ENCODE measurements at places on chromosomes 7 and 10.

DNA sequence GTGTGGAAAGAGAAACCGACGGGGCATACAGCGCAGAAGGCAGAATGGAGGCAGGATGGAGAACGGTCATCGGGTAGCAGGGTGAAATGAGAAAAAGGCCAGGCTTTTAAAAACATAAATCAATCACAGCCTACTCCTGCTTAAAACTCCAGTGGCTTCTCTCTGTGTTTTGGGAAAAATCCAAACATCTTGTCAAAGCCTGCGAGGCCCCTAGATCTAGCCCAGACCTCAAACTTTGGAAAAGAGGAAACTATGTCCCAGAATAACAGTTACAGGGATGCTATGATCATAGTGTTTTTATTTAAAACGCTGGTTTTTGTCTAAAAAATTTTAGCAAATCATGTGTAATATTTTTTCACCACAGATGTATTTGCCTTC is 41.1 kb downstream of the PPP1R3C start:
- no peak for DNase-seq

GRCh38 chr7:47887016-47887640 is 61.1 kb downstream of the PKD1L1 start:
- no peak for DNase-seq

- no peak for DNase-seq
Measured at GRCh38 chr10:100980711-100981110, 6.6 kb downstream of the MRPL43 start.

DNA sequence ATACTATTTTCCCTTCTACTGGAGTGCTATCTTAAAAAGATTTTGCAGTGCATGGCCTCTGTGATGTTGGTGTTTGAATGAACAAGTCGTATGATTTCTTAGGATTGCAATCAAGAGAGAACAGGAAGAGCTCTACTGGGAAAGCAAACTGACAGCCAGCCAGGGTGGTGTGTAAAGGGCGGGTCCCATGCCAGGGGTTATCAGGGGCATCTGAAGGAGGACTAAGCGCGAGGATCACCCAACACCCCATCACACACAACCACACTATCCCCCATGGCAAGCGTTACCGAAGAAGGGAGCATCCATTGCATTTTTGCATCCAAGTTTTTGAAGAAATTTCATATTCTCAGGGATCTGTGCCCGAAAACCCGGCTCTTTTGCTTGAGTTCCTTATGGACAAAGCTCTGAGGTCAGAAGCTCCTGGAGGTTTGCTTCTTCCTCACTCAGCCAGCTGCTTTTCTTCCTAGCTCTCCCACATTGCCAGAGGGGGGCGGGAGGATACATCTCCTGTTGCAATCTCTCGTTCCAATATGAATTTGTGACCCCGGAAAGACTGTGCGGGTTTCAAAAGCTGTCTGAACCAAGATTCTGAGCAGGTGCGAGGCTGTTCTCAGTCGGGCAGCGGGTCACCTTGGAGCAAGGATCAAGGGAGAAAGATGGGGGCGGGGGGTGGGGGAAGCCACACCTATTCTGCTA is 5.2 kb downstream of the NEUROD6 start:
- DNase-seq, result no peak

DNA sequence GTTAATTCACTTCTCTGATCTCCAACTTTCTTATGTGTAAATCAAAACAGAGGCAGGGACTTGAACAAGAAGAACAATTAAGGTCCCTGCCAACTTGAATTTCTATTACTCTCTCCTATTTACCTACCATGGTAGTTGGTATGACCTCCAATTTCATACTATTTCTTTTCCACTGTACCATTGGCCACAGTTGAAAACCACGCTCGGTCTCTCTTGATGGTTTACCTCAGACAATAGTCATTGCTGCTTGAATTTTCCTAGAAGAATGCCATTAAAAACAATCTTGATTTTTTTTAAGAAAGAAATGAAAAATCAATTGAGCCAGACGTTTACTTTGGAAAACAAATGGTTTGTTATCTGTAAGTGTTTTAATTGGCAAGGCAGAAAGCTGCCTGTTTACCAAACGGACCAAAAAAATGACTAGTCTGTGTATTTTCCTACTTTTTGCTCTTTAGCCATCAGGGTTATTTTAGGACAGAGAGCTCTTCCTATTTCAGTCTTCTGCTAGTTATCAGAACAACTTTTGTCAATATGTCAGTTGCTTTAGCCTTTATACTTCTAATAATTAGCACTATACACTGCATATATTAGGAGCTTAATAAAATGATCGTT is 157.5 kb upstream of the PLXDC2 start:
- no peak for DNase-seq

GRCh38 chr10:96334616-96335526 is 23.9 kb downstream of the OPALIN start:
- DNase-seq, result peak; percentile 49

DNA sequence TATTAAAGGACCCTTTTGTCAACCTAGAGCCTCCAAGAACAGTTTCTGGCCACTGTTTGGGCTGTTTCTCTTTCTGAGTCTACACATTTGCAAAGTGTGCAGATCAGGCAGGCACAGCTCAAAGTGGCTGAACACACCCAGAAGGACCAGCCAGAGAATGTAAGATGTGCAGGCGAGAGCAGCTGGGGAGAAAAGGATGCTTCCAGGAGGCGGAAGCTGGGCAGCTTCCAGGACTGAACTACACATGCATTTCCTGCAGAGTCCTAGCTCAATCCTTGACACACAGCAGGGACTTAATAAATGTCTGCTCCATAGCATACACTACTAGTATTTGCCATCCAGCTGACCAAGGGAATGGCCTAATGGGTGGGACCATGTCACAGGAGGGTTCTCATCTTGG is 70.9 kb downstream of the CTBP2 start:
- DNase-seq, result no peak

GRCh38 chr10:16809074-16809718 is 8.0 kb downstream of the RSU1 start:
- DNase-seq, result peak; percentile 49

Data from kidney tubule cell (primary cell).